ENCODE measurements at places on chromosomes 5 and 9.

DNA sequence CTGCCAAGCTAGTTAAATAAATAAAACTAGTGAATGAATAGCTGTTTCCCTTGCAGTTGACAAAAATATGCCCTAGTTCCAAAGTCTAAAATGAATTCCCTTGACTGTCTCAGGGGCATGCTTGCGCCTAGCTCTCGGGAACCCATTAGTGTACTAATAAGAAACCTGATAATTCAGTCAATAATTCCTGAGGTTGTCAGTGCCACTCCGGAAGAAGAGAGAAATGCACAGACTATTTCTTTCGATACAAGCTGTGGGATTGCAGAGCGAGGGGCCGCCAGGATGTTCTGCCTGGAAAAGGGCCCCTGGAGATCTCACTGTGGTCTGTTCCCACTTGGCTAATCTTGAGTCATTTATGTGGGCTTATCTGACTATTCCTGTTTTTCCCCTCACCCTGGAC lies 56.4 kb upstream of the LARP1 start:
- no peak for DNase-seq

- no peak for DNase-seq
Observed at GRCh38 chr5:124114911-124115310, 602.9 kb downstream of the CSNK1G3 start.

GRCh38 chr5:140358738-140359310 lies 1.2 kb upstream of the SLC4A9 start:
- DNase-seq = no peak

DNA sequence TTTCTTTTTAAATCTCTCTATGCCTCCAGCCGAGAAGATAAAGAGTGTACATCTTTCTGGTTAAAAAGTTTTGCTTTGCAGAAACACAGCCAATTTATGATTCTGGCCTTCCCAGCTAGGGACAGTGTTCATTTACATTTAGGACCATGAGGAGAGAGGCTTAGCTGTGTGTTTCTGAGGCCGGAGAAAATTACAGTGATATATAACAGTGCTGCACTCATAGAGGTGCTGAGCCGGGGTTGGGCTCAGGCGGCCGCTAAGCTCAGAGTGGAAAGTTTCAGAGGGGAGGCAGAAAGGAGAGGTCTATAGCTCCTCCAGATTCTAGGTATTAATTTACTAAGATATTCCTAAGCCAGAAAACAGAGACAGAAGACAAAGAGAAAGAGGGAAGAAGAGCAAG lies 37.0 kb upstream of the LCP2 start:
- DNase-seq = no peak

DNA sequence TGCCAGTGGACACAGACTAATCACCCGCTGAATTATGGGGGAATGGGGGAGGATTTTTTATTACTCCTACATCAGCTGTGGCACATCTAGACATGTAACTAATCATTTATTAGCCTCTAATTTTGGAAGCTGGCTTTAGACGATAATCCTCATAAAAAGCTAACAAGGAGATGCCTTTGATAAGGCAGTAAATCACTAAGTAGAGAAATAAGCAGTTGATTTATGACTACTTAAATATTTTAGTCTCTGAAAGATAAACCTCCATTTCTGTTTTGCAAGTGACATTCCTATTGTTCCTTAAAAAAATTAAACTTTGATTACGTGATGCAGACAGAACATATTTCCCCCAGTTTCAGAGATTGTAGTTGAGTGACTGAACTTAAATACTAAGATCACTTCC lies 206.4 kb upstream of the CDKN2B start:
- no peak for DNase-seq

- DNase-seq = no peak
Observed at GRCh38 chr5:126983874-126984266, 46.5 kb downstream of the MARCHF3 start.

DNA sequence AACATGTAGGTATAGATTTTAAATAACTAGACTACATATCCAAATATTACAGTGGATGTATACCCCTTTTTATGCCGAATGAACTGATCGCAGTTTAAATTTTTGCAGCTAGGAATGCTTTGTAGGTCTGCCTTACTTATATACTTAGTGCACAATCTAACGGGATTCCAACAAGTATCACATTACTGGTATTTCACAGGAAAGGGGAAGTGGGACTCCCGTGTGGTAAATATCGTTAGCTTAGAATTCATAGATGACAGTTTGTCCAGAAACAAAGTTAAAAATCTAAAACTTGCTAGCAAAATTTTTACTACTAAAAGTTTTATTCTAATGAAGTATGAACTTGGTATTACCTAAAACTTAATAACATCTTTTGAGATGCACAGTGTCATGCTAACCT lies 193.5 kb upstream of the TLX3 start:
- DNase-seq = no peak

All from NAMALWA (cell line).